ENCODE measurements at places on chromosomes 7 and 10.

DNA sequence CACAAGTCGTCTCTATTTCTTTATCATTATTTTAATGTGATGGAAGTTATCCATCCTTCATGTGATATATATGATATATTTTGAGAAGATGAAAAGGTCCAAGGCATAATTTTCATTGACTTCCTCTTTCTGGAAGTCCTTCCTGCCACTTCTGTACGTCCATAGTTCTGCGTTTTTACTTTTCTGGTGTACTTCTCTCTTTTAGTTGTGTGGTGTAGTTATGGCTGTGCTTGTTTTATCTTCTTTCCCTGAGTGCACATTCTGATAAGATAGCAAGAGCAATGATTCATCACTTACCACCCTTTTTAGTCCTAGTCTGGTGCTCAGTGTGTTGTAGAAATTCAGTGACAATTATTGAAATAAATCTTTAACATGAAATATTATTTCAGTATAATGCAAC lies 231.3 kb upstream of the FERD3L start:
- no peak for DNase-seq

GRCh38 chr7:158633055-158633956 lies 45.7 kb upstream of the PTPRN2 start:
- DNase-seq: no peak

DNA sequence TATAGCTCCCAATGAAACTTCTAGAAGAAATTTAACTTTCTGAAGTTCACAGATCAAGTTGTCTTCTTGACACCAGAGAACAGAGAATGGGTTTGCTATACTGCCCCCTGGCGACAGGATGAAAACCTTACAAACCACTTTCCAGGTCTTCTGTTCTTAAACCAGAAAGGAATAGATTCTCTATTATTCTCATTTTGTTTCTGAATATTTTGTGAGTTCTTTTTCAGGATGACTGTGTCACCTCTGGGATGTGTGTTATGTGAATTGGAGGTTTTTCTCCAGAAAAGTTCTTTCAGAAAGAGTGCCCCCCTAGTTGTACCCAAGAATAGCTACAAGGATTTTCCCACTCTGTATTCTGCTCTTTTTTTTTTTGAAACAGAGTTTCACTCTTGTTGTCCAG lies 6.3 kb downstream of the IFT22 start:
- DNase-seq: peak; percentile 36

DNA sequence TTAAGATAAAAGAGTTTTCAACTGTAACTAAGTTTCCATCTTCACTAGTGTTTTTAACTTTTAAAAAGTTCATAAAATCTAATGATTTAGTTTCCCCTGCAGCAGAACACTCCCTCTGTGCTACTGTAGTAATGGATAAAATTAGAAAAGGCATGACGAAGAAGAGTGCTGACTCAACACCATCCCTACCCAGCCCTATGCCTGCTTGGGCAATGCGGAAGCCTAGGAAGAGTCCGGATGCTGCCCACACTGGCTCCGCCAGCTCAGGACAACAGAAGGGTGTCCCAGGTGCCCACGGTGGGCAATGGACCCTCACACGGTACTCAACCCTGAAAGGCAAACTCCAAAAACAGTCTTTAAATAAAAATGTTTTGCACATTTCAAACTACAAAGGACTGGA lies 118.2 kb downstream of the LARP4B start:
- no peak for DNase-seq

GRCh38 chr10:101672536-101672935 lies 22.4 kb downstream of the FBXW4 start:
- no peak for DNase-seq

DNA sequence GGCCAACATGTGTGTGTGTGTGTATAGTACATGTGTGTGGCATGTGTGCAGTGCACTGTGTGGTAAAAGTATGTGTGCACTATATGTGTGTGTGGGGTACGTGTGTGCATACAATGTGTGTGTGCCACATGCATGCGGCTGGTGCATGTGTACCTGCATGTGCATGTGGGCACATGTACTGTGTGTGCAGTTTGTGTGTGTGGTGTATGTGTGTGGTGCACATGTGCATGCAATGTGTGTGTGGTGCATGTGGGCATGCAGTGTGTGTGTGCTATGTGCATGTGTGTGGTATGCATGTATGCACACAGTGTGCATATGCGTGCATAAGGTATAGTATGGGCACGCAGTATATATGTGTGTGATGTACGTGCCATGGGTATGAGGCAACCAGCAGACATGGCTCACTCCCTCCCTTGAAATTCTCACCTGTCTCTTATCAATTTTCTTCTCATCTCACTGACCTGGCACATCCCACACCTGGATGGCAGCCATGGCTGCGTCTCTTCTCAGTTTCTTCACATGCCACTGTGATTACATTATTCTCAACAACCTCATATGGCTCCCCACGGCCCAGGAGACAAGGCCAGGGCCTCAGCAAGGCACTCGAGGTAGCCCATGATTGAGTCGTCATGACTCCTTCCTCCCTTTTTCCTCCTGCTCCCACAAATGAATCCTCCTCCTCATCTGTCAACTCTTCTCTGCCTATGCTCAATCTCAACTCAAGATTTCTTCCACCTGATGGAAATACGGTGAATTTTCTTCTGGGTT lies 57.0 kb downstream of the NUDCD3 start:
- no peak for DNase-seq

DNA sequence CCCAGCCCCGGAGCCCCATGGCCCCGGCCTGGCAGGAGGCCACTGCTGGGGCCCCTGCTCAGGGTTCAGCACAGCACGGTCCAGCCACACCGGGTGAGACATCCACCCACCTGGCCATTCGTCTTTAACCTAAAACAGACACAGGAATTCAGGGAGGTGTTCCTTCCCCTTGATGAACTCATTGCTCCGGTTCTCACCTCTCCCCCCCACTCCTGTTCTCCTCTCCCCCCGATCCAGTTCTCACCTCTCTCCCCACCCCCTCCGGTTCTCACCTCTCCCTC lies 129.8 kb downstream of the DIP2C start:
- DNase-seq: no peak

DNA sequence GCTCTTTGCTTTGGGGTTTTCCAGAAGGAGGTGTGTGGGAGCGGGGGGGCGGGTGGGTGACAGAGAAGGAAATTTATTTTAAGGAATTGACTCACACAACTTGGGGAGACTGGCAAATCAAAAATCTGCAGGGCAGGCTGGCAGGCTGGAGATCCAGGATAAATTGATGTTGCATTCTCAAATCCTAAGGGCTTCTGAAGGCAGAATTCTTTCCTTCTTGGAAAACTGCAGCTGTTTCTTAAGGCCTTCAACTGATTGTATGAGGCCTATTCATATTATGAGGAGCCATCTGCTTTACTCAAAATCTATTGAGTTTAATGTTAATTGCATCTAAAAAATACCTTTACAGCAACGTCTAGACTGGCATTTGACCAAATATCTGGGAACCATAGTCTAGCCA lies 1528.8 kb upstream of the LRRTM3 start:
- DNase-seq: no peak

DNA sequence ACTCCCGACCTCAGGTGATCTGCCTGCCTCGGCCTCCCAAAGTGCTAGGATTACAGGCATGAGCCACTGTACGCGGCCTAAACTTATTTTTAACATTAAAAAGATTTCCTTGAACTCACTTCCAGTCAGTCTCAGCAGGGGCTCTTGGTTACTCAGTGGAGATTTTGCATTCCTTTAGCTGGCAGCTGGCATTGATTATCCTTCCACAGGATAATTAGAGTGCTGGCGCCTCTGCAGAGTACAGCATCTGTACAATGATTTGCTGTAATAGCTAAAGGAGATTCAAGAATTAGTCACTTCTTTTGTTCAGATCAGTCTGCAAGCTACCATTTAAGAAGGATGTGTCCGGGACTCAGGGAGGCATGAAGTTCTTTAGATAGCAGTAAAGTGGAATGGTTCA lies 125.0 kb upstream of the NPY start:
- DNase-seq: no peak

GRCh38 chr10:93672890-93673289 lies 29.5 kb downstream of the FRA10AC1 start:
- DNase-seq: no peak

DNA sequence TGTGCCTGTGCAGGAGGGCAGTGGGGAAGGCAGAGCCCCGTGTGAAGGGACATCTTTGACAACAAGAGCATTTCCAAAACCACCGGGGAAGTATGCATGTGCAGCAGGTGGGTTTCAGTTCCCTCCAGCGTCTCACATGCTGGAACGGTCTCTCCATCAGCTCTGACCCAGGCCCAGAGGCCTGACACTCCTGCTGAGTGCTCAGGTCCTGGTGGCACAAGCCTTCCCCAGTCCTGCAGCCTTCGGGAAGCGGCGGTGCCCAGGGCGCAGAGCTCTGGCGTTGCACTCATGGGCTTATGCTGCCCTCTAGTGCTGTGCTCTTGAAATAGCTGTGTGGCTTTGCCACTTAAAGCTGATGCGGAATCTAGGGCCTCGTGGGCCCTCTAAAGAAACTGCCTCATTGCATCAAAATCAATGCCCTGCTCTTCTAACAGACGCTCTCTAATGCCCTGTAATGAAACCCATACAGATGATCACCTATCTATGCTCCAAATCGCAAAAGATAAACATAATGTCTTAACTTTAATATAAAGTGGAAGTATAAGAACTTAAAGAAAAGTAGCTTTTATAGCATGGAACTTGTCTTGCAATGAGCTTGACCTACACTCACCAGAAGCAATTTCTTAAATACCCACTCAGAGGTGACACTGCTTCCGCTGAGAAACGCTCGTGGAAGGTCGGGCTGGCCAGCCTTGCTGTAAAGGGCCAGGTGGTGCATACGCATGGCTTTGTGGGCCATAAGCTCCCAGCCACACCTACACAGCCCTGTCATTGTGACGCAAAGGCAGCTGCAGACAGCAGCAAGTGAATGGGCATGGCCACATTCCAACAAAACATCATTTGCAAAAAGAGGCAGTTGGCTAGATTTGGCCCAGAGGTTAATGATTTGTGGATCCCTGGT lies 38.6 kb downstream of the CLRN3 start:
- DNase-seq: peak; percentile 38

DNA sequence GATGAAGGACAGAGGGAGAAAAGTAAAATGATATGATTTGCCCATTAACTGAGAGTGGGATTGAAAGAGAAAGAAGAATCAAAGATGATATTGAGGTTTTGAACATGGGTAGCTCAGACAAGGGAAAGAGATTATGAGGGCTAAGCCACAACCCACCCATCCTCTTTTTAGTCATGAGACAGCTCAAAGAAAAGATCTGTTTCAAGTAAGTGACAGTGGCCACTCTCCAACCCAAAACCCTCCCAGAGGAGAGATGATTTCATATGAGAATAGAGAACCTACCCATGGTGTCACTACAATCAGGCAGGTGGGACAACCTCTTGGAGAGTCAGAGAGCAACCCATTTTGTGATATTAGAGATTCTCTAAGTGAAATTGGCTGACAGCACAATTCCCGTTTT lies 32.2 kb downstream of the PLXNA4 start:
- no peak for DNase-seq

GRCh38 chr7:45033931-45034290 lies 33.9 kb downstream of the CCM2 start:
- no peak for DNase-seq

DNA sequence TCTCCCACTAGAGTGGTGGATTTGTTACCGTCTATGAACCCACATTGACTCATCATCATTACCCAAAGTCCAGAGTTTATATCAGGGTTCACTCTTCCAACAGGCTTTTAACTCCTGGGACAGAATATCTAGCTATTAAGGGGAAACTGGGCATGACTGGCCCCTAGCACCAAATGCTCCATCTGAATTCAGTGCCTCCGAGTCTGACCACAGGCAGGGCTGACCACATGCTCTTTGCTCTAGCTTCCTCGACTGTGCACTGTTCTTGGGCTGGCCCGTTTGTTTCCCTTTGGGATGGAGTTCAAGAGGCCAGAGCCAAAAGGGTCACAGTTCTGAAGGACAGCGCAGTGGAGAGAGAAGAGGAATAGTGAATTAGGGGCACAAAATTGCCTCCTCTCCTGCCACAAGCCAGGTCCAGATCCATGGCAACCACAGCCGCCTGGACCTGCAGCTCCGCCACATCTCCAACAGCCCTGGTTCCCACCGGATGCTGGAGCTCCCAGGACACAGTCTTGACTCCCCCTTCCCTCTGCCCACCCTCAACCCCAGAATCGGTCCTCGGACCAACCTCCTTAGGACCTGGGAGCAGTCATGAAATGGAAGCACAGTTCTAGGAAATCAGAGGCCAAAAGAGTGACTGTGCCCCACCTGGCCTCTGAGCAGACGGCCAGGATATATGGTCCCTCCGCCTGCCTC lies 16.2 kb downstream of the CAMK2G start:
- DNase-seq: no peak

DNA sequence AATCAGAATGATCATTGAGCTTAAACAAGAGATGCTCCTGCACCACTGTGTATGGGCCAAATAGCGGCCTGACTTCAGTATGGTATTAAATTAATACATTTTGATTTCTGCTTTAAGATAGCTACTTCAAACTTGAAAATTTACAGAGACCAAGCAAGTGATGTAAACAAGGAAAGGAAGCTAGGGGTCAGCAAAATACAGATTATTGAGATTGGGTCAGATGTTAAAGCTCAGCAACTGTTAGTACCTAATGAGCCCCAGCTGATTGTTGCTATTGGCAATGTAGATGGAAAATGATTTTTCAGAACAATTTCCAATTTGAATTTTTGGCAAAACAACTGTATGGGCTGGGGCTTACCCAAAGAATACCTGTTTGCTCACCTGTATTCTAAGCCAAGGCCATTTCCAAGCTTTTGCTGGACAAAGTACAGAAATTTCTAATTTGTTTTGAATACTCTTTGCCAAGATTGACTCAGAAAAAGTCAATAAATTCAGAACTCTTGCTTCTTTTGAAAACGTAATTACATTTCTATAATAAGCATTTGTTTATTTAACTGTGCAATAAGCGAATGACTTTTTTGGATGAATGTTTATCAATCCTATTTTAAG lies 23.0 kb upstream of the DLD start:
- no peak for DNase-seq

DNA sequence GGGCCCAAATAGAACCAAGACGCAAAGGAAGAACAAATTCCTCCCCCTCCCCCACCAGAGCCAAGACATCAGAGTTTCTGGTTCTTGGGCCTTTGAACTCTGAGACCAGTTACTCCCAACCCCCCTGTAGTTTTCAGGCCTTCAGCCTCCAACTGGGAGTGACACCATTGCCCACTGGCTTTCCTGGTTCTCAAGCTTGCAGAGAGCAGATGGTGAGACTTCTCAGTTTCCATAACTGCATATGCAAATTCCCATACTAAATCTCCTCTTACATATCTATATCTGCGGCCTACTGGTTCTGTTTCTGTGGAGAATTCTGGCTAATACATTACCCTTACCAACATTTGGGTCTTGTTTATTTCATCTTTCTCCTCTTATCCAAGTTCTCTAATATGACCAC lies 762.9 kb downstream of the GRM8 start:
- no peak for DNase-seq

GRCh38 chr7:156309016-156309620 lies 331.5 kb upstream of the RNF32 start:
- no peak for DNase-seq

DNA sequence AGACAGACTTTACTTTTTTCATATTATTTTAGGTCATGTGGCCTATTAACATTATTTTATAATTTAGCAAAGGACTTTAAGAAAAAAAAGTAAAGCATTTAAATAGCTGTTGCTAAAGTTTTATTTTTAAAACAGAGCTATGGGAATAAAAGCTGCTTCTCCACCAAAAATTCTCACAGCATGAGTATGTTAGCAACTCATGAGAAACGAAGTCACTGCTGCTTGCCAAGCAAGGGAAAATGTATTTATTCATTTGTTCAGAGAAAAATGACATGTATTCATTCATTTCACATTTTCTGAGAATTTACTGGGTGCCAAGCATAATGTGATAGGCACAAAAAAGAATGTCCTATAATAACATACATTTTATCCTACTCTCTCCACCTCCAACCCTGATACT lies 5.1 kb downstream of the LRRC72 start:
- DNase-seq: no peak
